ENCODE measurements at places on chromosomes 6 and 20.

DNA sequence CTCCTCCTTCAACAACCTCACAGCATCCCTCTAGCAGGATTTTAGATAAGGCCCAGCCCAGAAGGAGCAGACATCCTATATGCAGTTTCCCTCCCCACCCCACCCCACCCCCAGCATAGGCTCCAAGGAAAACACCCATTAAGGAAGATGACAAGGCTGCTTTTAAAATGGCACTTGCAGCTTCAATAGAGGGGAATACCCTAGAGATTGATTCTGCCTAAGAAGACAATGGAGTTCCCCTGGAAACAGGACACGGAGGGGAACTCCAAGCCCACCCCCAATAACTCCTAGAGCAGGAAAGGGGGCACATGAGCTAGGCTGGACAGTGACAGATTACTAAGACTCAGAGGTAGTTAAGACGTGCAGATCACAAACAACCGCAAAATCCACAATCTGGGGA, 34.7 kb downstream of the CPNE5 start:
- H3K27me3 ChIP-seq: peaks cover 15% of the 10 kb centered on the region
- H3K27ac ChIP-seq: no peak overlapping the region
- no peak overlapping the region for H3K4me3 ChIP-seq
- DNase-seq: no peak

DNA sequence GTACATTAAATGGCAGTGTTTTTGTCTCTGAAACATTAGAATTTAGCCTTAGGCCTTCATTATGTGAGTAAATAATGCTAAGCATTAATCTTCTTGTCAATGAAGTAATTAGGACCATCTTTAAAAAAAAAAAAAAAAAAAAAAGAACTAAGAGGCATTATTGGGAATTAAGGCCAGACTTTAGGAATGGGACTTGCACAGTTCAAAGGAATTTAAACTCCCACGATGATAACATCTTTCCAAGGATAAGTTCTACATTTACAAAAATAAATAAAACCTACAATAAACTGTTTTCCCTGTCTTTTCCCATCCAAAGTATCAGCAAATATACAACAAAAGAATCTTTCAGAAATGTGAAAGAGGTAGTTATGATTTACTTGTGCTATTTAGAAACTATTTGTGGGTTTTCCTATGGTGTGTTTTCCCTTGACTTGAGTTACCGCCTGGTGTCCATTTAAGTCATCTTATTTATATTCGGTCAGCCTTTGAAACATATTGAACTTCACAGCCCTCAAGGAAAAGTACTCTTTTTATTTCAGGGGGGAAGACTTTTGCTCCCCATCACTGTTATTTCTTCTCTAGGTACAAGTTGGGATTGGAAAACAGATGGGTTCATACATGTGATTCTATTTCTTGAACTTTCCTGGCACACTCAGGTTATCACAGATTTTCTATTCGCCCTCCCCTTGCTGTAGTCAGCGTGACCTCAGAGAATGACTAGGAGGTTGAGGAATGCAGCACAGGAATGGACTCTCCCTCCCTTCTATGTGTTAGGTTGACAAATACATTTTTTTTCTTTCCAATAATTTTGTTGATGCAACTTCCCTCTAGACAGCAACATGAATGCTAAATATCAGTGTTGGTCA, 13.6 kb downstream of the STMND1 start:
- no peak for DNase-seq
- no peaks in the 10 kb centered on the region for H3K4me1 ChIP-seq
- H3K36me3 ChIP-seq: no peaks in the 10 kb centered on the region
- no peak overlapping the region for H3K27ac ChIP-seq

GRCh38 chr20:57350081-57350710, 859 bp upstream of the RAE1 start:
- peaks cover 32% of the 10 kb centered on the region for H3K4me1 ChIP-seq
- H3K36me3 ChIP-seq: peaks cover 30% of the 10 kb centered on the region
- H3K27me3 ChIP-seq: peaks cover 5% of the 10 kb centered on the region

DNA sequence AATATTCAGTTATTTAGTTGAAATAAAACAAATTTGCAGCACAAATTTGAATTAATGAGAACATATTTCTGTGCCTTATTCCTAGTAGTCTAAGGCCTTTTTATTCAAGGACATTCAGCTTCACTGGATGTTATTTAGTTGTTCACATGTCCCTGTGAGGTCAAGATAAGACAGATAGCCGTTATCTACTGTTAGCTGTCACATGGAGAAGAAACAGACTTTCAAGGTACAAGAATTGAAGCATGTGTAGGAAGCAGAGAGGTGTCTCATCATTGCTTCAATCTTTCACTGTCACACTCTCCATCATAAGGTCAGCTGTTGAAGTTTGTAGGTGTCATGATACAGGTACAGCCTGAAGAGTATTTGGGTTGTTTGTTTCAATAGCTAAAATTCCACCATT, 112.9 kb upstream of the JAG1 start:
- DNase-seq: no peak
- no peaks in the 10 kb centered on the region for H3K27me3 ChIP-seq
- no peak overlapping the region for H3K4me3 ChIP-seq
- H3K27ac ChIP-seq: no peak overlapping the region
- H3K36me3 ChIP-seq: no peaks in the 10 kb centered on the region

GRCh38 chr6:44024574-44025219, 102.6 kb downstream of the MRPL14 start:
- DNase-seq: no peak
- H3K27me3 ChIP-seq: peaks cover 11% of the 10 kb centered on the region
- H3K4me1 ChIP-seq: no peaks in the 10 kb centered on the region
- no peak overlapping the region for H3K4me3 ChIP-seq
- H3K27ac ChIP-seq: no peak overlapping the region
- no peaks in the 10 kb centered on the region for H3K36me3 ChIP-seq

- H3K27me3 ChIP-seq: peaks cover 2% of the 10 kb centered on the region
- H3K36me3 ChIP-seq: peaks cover 31% of the 10 kb centered on the region
- no peak overlapping the region for H3K4me3 ChIP-seq
- H3K27ac ChIP-seq: no peak overlapping the region
Measured at GRCh38 chr6:39197922-39198500, 31.3 kb downstream of the KCNK5 start.

- no peaks in the 10 kb centered on the region for H3K27me3 ChIP-seq
- no peak overlapping the region for H3K4me3 ChIP-seq
- no peaks in the 10 kb centered on the region for H3K36me3 ChIP-seq
- no peaks in the 10 kb centered on the region for H3K4me1 ChIP-seq
- H3K27ac ChIP-seq: no peak overlapping the region
Measured at GRCh38 chr6:67131827-67132226, 1424.8 kb upstream of the EYS start.

DNA sequence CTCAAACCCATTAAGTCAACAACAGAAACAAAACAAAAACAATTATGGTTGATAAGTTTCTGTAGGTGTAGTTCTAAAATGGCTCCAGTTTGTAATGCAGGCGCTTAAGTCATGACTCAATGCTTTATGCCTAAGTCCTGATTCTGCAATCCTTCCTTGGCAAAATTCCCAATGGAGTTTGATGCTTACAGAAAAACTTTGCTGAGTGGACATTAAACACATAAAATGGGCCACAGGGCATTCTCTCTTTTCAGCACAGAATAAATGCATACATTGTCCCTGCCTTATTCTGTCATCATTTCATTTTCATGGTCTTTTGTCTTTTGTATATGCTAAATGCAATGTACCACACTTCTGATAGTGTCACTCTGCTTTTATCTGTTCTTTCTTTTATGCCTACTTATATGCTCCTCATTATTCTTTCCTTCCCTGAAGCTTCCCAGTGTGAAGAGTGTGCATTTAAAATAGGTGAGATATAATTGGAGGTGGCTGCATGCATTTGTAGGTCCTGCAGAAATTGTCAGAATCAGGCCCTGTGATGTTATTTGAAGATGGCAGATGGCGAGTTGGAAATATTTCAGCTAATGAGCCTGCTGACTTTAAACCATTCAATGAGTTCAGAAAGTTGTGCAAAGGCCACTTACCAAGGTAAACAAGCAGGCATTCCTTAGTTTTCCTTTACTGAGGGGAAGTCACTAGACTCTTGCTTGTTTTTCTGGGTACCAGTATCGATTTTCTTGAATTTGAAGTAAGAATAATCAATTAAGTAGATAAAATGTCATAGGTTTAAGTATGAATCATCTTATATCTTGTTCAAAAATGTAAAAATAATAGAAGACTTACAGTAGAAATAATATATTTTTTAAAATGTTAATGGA, 313.1 kb downstream of the TRDN start:
- no peaks in the 10 kb centered on the region for H3K27me3 ChIP-seq
- no peak overlapping the region for H3K4me3 ChIP-seq
- no peaks in the 10 kb centered on the region for H3K4me1 ChIP-seq
- H3K36me3 ChIP-seq: no peaks in the 10 kb centered on the region
- DNase-seq: no peak

- DNase-seq: no peak
- no peak overlapping the region for H3K4me3 ChIP-seq
- H3K36me3 ChIP-seq: peaks cover 5% of the 10 kb centered on the region
- no peak overlapping the region for H3K27ac ChIP-seq
Measured at GRCh38 chr6:109059153-109059552, 35.5 kb downstream of the SESN1 start.

DNA sequence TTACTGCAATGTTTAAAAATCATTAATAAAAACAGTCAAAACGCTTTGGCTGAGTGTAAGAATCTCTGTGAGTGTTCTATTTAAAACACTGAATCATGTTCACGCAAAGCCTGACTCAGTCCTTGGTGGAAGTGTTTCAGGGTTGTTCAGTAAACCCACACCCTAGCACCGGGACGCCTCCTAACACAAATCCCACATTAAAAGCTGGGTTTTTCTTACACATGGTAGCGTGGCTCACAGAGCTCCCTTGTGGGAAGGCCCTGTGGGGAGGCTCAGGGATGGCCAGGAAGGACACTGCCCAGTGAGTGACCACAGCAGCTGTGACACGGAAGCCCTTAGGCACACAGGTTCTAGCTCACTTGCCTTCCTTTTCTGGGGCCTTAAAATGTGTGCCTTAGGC, 80.2 kb downstream of the GMPR start:
- peak overlapping the region; percentile 81 for H3K27ac ChIP-seq
- peak; percentile 18 for DNase-seq
- peaks cover 26% of the 10 kb centered on the region for H3K36me3 ChIP-seq
- H3K4me1 ChIP-seq: peaks cover 65% of the 10 kb centered on the region
- H3K4me3 ChIP-seq: peak overlapping the region; percentile 11

GRCh38 chr6:43972913-43973300, 154.3 kb downstream of the MRPL14 start:
- H3K27me3 ChIP-seq: peaks cover 30% of the 10 kb centered on the region
- no peak overlapping the region for H3K27ac ChIP-seq
- no peaks in the 10 kb centered on the region for H3K36me3 ChIP-seq

- DNase-seq: no peak
- H3K4me1 ChIP-seq: no peaks in the 10 kb centered on the region
- H3K27ac ChIP-seq: no peak overlapping the region
- no peaks in the 10 kb centered on the region for H3K36me3 ChIP-seq
- H3K4me3 ChIP-seq: no peak overlapping the region
Measured at GRCh38 chr6:106966671-106967640, 7.6 kb downstream of the CD24 start.

- DNase-seq: no peak
- peaks cover 23% of the 10 kb centered on the region for H3K4me1 ChIP-seq
- peaks cover 4% of the 10 kb centered on the region for H3K36me3 ChIP-seq
- H3K4me3 ChIP-seq: peak overlapping the region; percentile 37
- peak overlapping the region; percentile 52 for H3K27ac ChIP-seq
Measured at GRCh38 chr20:51695574-51696303, 72.5 kb downstream of the ATP9A start.

DNA sequence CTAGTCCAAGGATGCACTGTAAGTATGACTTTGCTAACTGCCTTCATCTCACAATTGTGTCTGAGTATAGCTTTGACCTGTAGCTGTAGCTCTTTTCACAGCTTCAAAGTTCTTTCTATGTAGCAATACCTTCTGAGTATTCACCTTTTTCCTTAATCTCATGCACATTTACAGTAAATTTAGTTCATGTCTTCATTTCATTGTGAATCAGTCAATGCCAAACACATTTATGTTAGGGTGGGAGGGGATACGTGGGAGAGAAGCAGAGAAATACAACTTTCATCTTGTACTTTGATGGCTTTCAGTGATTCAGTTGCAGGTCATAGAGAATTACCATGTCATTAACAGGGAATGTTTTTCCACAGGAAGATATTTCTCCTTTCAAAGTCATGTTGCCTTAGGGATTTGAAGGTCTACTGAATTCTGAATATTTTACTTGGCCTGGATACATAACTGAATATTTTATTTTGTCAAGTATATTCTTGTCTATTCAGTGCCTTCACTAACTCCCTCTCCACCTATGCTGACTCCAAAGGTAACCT, 119.2 kb downstream of the TINAG start:
- no peak for DNase-seq
- H3K36me3 ChIP-seq: no peaks in the 10 kb centered on the region
- no peak overlapping the region for H3K4me3 ChIP-seq

DNA sequence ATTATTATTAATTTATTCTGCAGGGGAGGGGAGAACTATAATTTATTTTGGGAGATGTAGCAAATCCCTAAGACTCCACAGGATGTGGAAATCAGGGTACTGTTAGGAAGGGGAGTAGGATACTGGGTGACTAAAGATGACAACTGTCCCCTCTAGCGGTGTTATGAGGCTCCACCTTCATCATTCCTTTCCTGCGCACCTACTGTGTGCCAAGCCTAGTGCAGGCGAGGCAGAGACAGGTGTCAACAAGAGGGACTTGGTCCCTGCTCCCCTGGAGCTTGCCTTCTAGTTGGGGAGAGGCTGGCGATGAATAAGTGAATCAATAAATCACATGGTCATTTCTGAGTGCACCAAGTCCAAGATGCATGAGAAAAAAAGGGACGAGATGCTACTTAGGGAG, 65.5 kb downstream of the STK35 start:
- peaks cover 4% of the 10 kb centered on the region for H3K27me3 ChIP-seq
- H3K4me3 ChIP-seq: no peak overlapping the region
- no peak overlapping the region for H3K27ac ChIP-seq
- no peaks in the 10 kb centered on the region for H3K4me1 ChIP-seq
- H3K36me3 ChIP-seq: no peaks in the 10 kb centered on the region
- no peak for DNase-seq

- peaks cover 6% of the 10 kb centered on the region for H3K27me3 ChIP-seq
- no peaks in the 10 kb centered on the region for H3K4me1 ChIP-seq
- H3K4me3 ChIP-seq: no peak overlapping the region
- H3K27ac ChIP-seq: no peak overlapping the region
- no peaks in the 10 kb centered on the region for H3K36me3 ChIP-seq
Measured at GRCh38 chr20:58056921-58057686, 171.3 kb downstream of the ANKRD60 start.

- H3K36me3 ChIP-seq: no peaks in the 10 kb centered on the region
- peaks cover 6% of the 10 kb centered on the region for H3K4me1 ChIP-seq
- H3K27me3 ChIP-seq: peaks cover 20% of the 10 kb centered on the region
Measured at GRCh38 chr20:59084041-59084850, 41.7 kb upstream of the PRELID3B start.

GRCh38 chr20:6979621-6980020, 212.1 kb downstream of the BMP2 start:
- no peak overlapping the region for H3K4me3 ChIP-seq
- H3K27me3 ChIP-seq: no peaks in the 10 kb centered on the region
- H3K27ac ChIP-seq: no peak overlapping the region
- DNase-seq: no peak

- H3K4me1 ChIP-seq: no peaks in the 10 kb centered on the region
- no peak overlapping the region for H3K4me3 ChIP-seq
- no peaks in the 10 kb centered on the region for H3K27me3 ChIP-seq
- DNase-seq: no peak
- no peaks in the 10 kb centered on the region for H3K36me3 ChIP-seq
Measured at GRCh38 chr20:18363708-18364107, 75.4 kb downstream of the ZNF133 start.

Measured in activated T-helper 1 cell treated with anti-CD3 and anti-CD28 coated beads, Interleukin-12 subunit alpha, Interleukin-12 subunit beta, Interleukin-2, Interleukin-4 antibody, amounts not matched to agents 30 ng/mL and 10 ng/mL and 1 ng/mL, durations not matched to agents 14 hours and 24 hours and 36 hours (primary cell).